Articular chondrocyte of knee joint (primary cell): ENCODE measurements at places on chromosomes 11 and 22. TPM values are rescaled to one million over a fixed set of nuclear protein-coding genes. Genes with fewer than 3 reads are reported as not detected.

DKK3 gene
- total RNA-seq, result 47.4 and 118 TPM in 2 replicates

IGLL1 gene
- not detected in 2 replicates for total RNA-seq

DDTL gene
- 1.0 TPM in 1 of 2 replicates, not detected in the other for total RNA-seq

OR10D3 gene
- total RNA-seq, result under 0.01 TPM in 1 of 2 replicates, not detected in the other

MMP1 gene
- total RNA-seq, result 13.7 and 21.8 TPM in 2 replicates

SLC17A6 gene
- total RNA-seq, result not detected in 2 replicates

NEFH gene
- total RNA-seq, result 0.22 and 0.39 TPM in 2 replicates

FAT3 gene
- total RNA-seq, result 13.9 and 14.6 TPM in 2 replicates

OR6A2 gene
- total RNA-seq, result 0.52 and 0.76 TPM in 2 replicates

TEX12 gene
- total RNA-seq, result 0.54 and 0.65 TPM in 2 replicates

TMEM9B gene
- 59.8 and 67.1 TPM in 2 replicates for total RNA-seq

GLB1L3 gene
- 0.32 and 0.65 TPM in 2 replicates for total RNA-seq

PHOX2A gene
- not detected in 2 replicates for total RNA-seq
